ENCODE measurements at places on chromosomes 1 and 21.

DNA sequence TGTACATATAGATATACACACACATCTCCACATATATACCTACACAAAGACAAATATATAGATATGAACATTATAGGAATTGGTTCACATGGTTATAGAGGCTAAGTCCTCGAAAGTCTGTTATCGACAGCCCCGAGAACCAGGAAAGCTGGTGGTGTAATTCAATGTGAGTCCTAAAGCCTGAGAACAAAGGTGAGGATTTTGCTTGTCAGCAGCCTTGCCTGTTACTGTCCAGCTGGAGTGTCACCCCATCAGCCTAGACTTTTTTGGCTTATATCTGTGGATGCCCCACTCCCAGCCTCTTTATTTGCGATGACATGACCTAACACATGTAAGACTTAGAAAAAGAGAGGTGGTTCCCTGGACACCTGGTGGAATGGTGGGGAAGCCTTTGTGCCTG, 97.0 kb downstream of the GIPC2 start:
- no peak for DNase-seq

DNA sequence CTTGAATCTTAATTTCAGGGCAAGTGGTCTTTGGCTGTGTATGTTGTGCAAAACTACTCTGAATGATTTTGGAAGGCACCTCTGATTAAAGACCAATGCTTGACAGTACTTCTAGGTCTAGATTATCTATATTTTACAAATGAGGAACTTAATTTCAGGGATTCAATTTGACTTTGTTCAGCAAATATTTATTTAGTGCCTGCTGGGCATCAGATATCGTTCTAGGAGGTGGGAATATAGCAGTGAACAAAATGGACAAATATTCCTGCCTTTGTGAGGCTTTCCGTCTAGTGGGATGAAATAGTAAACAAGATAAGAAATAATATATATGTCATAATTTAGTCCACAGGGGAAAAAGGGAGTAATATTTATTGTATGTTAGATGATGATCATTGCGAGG, 4.7 kb downstream of the ZNF326 start:
- no peak for DNase-seq

GRCh38 chr1:245751116-245751515, 596.3 kb downstream of the KIF26B start:
- DNase-seq, result no peak

DNA sequence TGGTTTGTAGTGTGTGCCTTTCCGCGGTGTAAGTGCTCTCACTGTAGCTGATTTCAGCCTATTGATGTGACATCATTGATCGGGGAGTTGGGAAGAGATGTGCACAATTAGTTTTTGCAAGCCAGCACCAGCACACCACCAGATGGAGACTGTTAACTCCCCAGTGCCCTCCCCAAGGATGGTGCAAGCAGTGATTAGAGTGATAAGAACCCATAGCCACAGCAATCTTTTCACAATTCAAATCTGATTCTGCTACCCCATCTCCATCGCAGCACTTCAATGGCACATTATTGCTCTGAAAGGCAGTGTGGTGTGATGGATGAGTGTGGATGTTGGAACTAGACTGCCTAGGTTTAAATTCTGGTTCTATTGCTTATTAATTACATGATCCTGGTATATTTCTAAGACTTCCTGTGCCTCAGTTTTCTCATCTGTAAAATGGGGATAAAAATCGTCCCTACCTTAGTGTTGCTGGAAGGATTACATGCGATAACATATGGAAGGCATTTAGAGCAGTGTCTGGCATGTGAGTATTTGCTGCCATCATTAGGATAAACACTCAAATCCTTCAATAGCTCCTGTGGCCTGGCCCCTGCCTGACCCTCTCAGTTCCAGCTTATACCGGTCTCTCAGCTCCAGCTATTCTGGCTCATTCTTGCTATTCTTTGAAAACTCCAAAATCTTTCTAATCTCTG, 6.7 kb downstream of the CSF3R start:
- no peak for DNase-seq

GRCh38 chr1:226027538-226028217, 28.5 kb upstream of the SDE2 start:
- DNase-seq, result no peak

GRCh38 chr1:79497193-79497773, 490.8 kb upstream of the ADGRL4 start:
- DNase-seq, result no peak

DNA sequence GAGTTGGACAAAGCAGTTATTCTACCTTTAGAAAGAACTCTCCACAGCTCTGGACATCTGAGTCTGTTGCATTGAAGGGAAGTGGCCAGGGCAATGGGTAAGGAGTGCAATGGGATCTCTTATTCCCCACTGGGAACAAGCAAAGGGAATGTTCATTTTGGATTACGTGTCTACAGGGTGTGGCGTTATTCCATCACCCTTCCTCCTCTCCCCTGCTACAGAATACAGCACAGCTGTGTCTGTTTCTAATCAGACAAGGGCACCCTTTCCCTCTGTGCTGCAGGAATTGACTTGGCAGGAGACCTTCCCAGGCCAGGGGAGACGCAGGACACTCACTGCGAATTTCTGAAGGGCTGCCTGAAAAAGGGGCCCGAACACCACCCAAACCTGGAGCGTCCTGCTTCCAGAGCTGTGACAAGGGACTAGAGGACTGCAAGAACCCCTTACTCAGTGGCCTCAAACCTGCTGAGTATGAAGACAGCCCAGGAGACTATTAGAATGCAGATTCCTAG, 163.6 kb upstream of the RAB4A start:
- DNase-seq, result no peak

DNA sequence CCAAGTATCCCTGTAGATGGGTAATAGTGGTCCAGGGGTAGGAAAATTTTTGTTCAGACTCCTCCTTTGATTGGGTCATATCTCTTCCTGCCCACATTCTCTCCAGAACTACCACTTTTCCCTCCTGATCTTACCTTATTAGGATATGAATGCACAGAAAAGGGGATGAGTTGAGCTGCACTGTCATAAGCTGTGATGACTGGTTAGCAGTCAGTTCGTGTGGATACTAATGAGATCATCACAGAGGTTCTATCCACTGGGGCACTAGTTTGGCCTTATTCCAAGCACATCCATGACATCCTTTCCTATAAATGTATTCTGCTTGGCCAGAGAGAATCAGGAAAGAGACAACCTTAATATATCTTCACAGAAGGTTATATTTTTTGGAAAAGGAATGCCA, 22.1 kb upstream of the TBX15 start:
- DNase-seq, result no peak

GRCh38 chr1:84539972-84540371, 33.6 kb upstream of the GNG5 start:
- no peak for DNase-seq

DNA sequence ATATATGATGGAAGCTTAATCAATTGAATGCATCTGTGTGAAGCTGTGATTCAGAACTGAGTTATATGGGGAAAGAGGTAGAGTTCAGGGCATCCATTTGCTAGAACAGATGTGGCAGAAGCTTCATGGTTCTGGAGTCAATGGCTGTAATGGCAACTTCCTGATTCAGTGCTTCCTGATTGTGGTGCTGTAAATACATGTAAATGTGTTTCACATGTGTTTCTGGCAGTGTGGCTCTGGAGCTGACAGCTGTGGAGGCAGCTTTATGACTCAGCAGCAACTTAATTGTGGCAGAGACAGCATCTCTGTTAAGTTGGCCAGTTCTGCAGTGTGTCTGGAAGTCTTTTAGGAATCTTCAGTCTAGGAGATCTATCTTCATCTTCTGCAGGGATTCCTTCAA, 226.6 kb upstream of the ZRANB2 start:
- no peak for DNase-seq

- no peak for DNase-seq
These were observed 25.2 kb downstream of the ETS2 start for GRCh38 chr21:38830671-38831525.

DNA sequence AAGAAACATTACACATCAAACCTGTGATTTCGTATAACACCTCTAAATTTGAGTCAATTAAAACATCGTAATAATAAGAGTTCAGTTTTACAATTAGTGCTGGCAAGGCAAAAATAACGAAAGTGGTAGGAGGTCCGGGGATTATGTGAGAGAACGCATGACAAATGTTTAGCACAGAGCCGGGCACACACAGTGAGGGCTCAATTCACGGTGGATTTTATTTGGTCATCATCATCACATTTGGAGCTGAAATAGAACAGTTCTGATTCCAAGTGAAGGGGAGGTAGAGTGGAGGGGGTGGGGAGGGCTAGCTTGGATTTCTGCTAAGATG, 20.0 kb downstream of the H3-3A start:
- DNase-seq, result no peak
